ENCODE measurements at places on chromosomes 7 and 10.

- DNase-seq: no peak
Measured at GRCh38 chr7:20395511-20395910, 64.8 kb downstream of the ITGB8 start.

DNA sequence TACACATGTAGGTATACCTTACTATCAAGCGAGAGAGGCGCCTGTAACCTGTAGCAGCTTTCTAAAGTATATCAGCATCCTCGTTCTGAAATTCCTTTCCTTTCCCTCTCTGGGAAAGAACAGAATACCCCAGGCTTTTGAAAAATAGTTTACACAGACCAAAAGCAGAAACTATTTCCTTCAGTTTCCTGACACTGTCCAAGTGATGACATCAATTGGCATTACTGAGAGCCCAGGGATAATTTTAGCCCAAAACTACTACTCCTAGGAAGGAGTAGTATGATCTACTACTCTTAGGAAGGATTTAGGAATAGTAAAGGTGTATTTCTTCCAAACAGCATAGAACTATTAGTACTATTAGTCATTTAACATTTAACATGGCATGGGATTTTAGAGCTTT lies 6.0 kb downstream of the GNG11 start:
- no peak for DNase-seq

DNA sequence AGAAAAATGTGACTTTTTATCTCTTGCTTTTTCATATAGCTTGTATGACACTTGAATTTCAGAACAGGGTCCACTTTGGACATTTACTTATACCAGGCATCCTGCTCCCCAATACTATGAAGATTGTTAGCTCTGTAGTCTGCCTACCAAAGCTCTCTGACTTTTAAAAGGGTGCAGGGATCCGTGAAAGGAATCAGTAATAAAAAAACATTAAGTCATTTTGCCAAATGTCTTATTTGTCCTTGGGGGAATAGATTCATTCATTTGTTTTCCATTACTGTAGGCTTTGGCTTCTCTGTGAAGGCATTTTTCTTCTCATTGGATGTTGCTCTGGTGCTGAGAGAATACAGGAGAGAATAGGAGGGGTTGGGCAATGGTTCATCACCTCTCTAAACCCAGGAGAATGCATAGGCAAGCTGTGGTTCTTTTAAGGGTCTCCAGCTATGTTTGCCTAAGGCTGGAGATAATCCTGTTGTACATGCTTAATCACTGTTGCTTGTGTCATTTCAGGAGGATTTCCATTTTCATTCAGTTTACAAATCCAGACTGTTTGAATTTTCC lies 103.5 kb downstream of the SRI start:
- DNase-seq: no peak

- no peak for DNase-seq
Measured at GRCh38 chr7:22433710-22434460, 66.1 kb downstream of the STEAP1B start.

GRCh38 chr7:81608748-81609382 lies 161.0 kb downstream of the HGF start:
- DNase-seq: no peak

GRCh38 chr7:65265933-65266519 lies 107.6 kb upstream of the ZNF92 start:
- no peak for DNase-seq

DNA sequence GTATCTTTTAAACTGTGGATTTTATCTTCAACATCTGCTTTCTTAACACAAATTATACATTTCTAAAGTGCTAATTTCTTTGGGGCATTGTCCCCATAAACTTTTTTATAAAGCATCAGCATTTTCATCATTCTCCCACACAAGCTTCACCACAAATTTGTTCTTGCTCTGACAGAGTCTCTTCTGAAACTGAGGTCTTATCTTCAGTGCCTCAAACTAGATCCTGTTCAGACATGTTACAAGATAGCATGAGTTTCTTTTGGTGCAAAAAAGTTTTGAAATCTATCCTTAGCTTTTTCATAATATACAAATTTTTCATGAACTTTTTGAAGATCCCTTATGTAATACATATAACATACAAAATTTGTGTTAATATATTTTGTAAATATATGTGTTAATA lies 346.6 kb downstream of the IPMK start:
- DNase-seq: no peak

Data from stimulated activated CD4-positive, alpha-beta T cell treated with anti-CD3 and anti-CD28 coated beads, Interleukin-1b, Interleukin-23, amount 100 ng/mL, for 1 hour (primary cell).